Nephron progenitor cell (in vitro differentiated cells): ENCODE measurements at places on chromosomes 2 and 18.

DNA sequence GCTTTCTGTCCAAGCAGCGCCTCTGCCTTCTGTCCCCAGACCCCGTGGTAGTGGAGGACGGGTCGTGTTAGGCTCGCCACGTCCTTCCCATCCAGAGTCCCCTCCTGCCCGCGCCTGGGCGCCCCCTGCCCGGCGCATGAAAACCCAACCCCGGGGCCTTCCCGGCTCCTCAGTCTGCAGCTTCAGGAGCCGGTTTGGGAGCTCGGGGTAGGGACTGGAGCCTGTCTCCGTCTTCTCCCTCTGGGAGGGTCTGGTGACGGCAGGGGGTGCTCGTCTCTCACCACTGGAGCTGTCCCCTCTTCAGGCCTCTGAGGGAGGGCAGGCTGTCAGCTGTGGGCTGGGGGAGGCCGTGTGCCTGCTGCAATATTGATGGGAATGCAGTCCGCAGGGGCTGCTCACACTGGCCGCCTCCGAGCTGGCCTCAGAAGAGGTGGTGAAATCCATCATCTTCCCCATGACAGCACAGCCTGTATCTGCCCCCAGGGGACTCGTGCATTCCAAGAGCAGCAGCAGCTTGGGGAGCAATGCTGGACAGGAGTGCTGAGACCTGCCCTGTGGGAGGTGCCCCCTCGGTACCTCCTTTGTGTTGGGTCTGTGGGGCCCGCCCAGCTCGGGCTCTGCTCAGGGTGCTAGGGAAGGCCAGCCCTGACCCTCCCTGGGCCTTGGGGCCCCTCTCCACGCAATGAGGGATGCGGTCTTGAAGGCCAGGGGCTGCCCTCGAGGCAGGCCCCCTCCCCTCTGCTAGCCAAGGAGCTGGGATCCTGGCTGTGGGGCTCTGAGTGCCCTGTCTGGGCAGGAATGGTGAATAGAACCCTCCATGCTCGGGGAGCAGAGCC, 17.8 kb upstream of the KLHL30 start:
- DNase-seq, result peak; percentile 78

DNA sequence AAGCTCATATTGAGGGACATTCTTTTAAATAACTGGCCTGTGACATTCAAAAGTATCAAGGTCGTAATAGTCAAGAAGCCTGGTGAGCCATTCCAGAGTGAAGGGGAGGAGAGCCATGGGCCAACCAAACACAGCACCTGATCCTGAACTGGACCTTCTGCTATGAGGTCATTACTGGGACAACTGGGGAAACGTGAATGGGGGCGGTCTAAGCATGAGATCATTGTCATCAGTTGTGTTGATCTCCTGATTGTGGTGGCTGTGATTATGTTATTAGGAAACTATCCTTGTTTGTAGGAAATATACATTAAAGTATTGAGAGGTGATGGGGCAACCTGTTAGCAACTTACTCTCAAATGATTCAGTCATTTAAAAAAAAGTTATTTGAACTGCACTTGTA, 79.3 kb downstream of the FBXO15 start:
- DNase-seq, result no peak

DNA sequence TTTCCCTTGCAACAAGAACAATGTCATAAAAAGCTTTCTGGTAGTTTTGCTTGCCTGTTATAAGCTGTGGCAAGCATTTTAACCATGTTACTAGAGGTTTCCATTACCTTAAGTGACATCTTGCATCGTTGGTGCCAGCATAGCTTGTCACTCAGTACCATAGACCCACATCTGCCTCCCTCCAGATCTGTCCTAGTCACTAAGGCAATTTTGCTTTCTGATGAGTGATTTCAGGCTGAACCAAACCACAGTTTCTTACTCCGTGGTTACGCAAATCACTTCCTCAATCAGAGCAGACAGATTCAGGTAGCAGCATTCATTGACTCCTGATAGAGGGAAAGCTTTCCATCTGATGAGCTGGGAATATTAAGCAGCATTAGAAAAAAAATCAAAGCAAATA, 1057.5 kb upstream of the FAM98A start:
- DNase-seq, result no peak

- DNase-seq, result no peak
Measured at GRCh38 chr2:28898048-28898447, 3.6 kb downstream of the WDR43 start.

DNA sequence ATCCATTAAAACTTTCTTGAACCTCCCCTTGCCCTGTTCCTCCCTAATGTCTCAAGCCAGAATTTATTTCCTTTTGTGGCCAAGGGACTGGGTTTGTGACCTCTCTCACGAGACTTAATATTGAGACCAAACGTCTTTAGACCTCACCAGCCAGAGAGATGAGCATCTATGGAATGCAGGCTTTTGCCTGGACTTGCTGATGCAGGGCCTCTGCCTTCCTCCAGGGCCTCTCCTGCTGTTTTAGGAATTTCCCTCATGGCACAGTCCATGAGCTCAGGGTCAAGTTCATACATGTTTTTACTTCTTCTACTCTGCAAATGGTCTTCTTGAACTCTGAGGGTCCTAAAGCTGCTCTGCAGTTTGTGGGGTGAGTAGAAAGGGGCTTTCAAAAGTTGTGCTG, 22.3 kb downstream of the IL1B start:
- DNase-seq, result peak; percentile 13

GRCh38 chr2:229340086-229340760, 69.1 kb upstream of the PID1 start:
- DNase-seq, result no peak

GRCh38 chr2:178280244-178280852, 86.0 kb downstream of the OSBPL6 start:
- peak; percentile 15 for DNase-seq

DNA sequence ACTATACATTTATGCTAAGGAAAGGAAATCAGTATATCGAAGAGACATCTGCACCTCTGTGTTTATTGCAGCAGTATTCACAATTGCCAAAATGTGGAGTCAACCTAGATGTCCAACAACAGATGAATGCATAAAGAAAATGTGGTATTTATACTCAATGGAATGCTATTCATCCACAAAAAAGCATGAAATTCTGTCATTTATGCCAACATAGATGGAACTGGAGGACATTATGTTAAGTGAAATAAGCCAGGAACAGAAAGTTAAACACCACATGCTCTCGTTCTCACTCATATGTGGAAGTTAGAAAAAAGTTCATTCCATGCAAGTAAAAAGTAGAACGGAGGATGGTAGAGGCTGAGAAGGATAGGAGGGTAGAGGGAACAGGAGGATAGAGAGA, 59.5 kb downstream of the TWSG1 start:
- no peak for DNase-seq
